A673 (cell line): ENCODE measurements at places on chromosomes 1 and 21. TPM values are rescaled to one million over a fixed set of nuclear protein-coding genes. Genes with fewer than 3 reads are reported as not detected.

GRCh38 chr1:24526940-24527542 is 24.4 kb downstream of the RCAN3 start:
- peak; percentile 48 for DNase-seq

DNA sequence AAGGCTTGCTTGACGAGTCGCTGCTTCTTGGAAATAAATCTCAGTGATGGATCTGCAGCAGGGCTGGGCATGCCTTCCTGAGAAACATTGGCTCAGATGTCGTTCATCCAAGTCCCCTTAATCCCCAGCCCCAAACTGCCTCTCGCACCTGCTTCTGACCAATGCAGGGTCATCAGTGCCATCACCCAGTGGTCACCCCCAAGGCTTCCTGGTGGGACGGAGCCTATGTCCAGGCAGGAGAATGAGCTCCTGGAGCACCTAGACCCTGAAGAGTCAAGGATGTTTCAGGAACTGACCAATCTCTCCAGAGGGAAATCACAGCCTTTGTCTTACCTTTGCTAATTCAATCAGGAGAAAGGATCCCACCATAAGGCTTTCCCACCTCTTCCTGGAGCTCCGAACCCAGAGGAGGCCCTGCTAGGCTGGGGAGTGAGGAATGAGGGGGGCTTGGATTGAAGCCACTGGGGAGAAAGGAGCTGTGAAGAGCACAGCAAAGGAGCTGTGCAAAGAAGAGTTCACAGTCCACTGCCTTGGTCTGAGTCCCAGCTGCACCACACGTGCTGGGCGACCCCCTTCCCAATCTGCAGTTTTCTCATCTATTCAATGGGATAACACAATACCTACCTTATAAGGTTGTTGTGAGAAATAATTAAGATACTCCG is 416.1 kb downstream of the NPHP4 start:
- no peak for DNase-seq

GRCh38 chr1:212484701-212485570 is 52.2 kb downstream of the NENF start:
- no peak for DNase-seq

- peak; percentile 58 for DNase-seq
These were observed 14.8 kb upstream of the PIGM start for GRCh38 chr1:160046494-160047110.

GRCh38 chr1:172468296-172468695 is 24.4 kb upstream of the PIGC start:
- DNase-seq: no peak

GRCh38 chr1:154989195-154989860 is 4.1 kb upstream of the LENEP start:
- no peak for DNase-seq

GRCh38 chr1:160149233-160149632 is 2.2 kb upstream of the ATP1A4 start:
- no peak for DNase-seq

SYCP1 gene
- 0.41 TPM in 1 of 2 replicates, not detected in the other for total RNA-seq

CAMK2N1 gene
- 0.41 and 0.50 TPM in 2 replicates for total RNA-seq

- DNase-seq: no peak
These were observed 49.1 kb upstream of the ZNF648 start for GRCh38 chr1:182110635-182111034.

BCAN gene
- not detected in 2 replicates for total RNA-seq

GRCh38 chr1:162626761-162627160 is 5.5 kb upstream of the DDR2 start:
- DNase-seq: no peak

CFHR3 gene
- not detected in 2 replicates for total RNA-seq

DNA sequence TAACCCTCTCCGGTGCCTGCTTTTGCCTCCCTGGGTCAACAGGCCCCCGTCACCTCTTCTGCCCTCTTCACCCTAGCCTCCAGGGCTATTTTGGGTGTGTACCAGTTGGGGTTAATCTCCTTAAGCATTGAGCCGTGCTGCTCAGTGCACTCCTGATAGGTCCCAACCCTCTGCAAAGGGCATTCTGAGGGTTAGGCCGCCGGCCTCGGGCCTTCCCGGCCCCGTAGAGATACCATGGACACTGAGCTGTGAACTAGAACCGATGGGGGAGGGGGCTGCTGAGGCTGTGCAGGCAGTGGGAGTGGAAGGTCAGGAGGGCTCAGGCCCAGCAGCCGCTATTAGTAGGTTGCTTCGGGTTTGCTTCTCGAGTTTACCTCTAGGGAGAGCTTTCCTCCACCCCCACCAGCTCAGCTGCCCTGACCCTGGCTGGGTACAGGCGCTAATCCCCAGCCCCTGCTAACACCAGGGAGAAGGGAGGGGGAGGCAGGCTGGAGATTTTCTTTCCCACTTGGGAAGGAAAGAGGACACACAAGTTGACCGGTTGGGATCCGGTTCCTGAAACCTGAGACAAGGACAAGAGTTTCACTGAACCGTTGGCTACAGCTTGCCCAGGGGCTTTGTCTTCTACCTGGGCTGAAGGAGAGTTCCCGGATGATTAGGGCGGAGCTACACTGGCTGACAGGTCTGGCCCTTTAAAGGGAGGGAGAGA is 4.8 kb downstream of the LMOD1 start:
- DNase-seq: no peak

TLCD4 gene
- 0.11 TPM in 1 of 2 replicates, not detected in the other for total RNA-seq

GRCh38 chr21:40178726-40179125 is 311.5 kb downstream of the PCP4 start:
- DNase-seq: no peak

GRCh38 chr1:84271441-84272151 is 29.9 kb upstream of the SAMD13 start:
- DNase-seq: no peak

DNA sequence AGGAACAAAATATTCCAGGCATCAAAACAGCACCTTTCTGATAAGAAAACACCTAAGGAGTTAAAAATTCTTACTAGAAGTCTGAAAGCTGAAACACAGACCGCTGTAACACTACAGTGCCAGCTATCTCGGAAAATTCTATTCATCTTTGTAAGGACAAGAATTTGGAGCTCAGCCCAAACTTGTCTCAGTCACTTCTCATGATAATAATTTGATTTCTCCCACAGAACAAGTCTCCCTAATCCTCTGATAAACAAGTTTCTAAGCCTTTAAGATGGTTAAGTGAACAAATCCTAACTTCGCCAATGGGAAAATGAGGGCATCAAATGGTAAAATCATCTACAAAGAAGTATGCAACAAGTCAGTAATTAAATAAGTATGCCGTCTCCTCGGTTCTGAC is 59.9 kb downstream of the SIPA1L2 start:
- peak; percentile 50 for DNase-seq

DNA sequence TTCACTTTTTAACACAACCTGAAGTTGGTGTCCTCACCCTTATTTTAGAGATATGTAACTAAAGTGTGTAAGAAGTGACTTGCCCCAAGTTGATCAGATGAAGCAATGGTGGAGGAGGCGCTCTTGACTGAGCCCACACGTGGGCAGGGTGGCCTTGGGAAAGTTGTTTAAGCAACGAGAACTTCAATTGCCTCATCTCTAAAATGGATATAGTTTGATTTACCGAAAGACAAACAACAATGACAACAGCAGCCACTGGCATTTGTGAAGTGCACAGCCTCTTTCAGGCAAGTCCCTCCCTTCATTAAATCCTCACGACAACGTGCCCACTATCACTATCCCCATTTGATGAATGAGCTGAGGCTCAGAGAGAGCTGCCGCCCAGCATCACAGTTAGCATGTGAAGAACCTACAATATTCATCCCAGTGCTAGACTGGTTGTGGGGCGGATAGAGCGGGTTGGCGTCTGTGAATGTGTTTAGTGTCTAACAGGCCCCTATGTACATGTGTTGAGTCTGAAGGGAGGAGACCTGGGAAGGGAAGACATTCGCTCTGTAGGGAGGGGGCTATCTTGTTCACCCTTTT is 3.0 kb downstream of the IL22RA1 start:
- no peak for DNase-seq

CFAP126 gene
- total RNA-seq: not detected in 2 replicates

GRCh38 chr1:234620272-234621126 is 10.5 kb upstream of the IRF2BP2 start:
- no peak for DNase-seq

DNA sequence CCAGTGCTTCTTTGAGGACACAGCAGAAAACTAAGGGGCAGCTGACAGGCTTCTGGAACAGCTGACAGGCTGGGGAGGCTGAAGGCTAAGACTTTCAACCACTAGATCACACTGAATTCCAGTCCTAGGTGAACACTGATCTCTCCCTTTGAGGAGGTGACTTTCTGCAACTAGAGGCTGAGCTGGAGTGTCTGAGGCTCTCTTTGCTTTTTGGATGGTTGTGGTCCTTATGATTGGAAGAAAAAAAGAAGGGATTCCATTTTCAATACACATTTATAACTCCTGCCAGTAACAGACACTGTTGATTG is 1.4 kb downstream of the IL6R start:
- no peak for DNase-seq

GRCh38 chr1:4726620-4727341 is 72.4 kb downstream of the AJAP1 start:
- DNase-seq: no peak

GRCh38 chr1:29800522-29800956 is 564.2 kb downstream of the PTPRU start:
- DNase-seq: no peak
